ENCODE measurements at places on chromosomes 6 and 20. TPM values are rescaled to one million over a fixed set of nuclear protein-coding genes. Genes with fewer than 3 reads are reported as not detected.

Gene BPIFA1
- total RNA-seq = not detected

Gene GINS1
- total RNA-seq = 26.6 TPM

Gene MMP24
- total RNA-seq = not detected

Gene ANKRD66
- total RNA-seq = not detected

Gene TRIM40
- 0.12 TPM for total RNA-seq

Gene WFDC6
- not detected for total RNA-seq

Gene SNX9
- 27.6 TPM for total RNA-seq

Gene GGT7
- total RNA-seq = 15.8 TPM

Gene GATA5
- total RNA-seq = not detected

Gene HLA-DRB1
- total RNA-seq = 9.5 TPM
